ENCODE measurements at places on chromosomes 1 and 21. TPM values are rescaled to one million over a fixed set of nuclear protein-coding genes. Genes with fewer than 3 reads are reported as not detected.

DNA sequence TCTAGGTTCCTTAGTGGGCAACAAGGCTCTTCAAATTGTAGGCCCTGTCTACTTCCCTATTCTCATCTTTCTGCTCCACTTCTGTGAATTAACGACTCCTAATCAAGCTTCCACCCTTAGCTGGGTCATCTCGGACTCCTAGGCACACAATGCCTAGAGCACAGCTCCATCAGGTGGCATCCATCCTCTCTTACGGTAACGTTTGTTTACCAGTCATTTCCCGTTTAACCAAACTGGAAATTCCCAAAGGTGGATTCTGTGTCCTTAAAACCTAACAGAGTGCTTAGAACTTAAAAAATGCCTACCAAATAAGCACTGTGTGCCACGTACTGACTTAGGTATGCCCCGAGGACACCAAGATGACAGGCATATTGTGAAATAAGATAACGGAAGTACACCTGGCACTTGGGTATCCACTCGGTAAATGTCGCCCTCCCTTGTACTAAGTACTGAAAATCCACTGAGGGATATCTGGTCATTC, 1.5 kb downstream of the PARP1 start:
- H3K4me3 ChIP-seq, result peak overlapping the region; percentile 86
- peaks cover 21% of the 10 kb centered on the region for H3K4me1 ChIP-seq
- no peak for DNase-seq
- no peaks in the 10 kb centered on the region for H3K36me3 ChIP-seq

GRCh38 chr1:167165948-167166689, 54.6 kb upstream of the POU2F1 start:
- H3K4me1 ChIP-seq, result peaks cover 22% of the 10 kb centered on the region
- no peaks in the 10 kb centered on the region for H3K27me3 ChIP-seq
- H3K27ac ChIP-seq, result peak overlapping the region; percentile 26
- no peaks in the 10 kb centered on the region for H3K36me3 ChIP-seq
- peak; percentile 55 for DNase-seq

DNA sequence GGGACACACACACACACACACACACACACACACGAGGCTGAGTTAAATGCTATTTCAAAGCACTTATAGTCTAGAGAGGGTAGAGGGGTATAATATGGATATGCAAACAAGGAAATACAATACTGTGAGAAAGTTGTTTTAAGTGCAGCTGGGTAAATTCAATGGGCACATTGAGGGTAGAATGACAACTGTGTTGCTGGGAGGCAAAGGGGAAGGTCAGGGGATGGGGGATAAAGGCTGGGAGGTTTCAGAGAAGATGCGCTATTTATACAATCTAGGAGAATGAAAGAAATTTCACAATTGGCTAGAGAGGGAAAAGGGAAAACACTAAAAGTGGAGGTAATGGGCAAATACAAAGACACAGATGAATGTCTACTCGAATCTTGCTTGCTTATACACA, 19.4 kb downstream of the EXTL2 start:
- H3K27me3 ChIP-seq, result no peaks in the 10 kb centered on the region
- no peak overlapping the region for H3K27ac ChIP-seq
- no peak for DNase-seq
- H3K36me3 ChIP-seq, result no peaks in the 10 kb centered on the region

The ST6GALNAC5 gene
- 0.14 TPM for total RNA-seq

The OR10J1 gene
- total RNA-seq, result not detected

DNA sequence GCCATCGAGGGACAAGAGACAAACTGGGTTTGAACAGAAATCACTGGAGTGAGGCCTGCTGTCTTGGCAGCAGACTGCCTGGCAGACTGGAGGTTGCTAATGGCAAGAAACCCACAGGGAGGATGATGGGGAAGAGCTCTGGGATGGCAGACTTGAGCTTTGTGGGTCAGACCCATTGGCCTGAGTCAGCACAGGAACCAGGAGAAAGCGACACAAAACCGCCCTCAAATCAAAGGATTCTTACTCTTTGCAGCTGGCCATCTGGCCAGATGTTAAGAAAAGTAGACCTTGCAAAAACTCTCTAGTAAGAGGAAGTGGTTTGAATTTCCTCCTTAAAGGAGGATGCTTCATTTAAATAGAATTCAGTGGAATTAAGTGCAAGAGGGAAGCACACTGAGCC, 195.2 kb upstream of the JUN start:
- no peak overlapping the region for H3K27ac ChIP-seq
- no peak for DNase-seq
- no peaks in the 10 kb centered on the region for H3K36me3 ChIP-seq
- no peak overlapping the region for H3K4me3 ChIP-seq

- no peak overlapping the region for H3K27ac ChIP-seq
- no peaks in the 10 kb centered on the region for H3K4me1 ChIP-seq
- H3K27me3 ChIP-seq, result no peaks in the 10 kb centered on the region
Observed at GRCh38 chr1:66271904-66272254, 262.1 kb upstream of the SGIP1 start.

- H3K4me3 ChIP-seq, result no peak overlapping the region
- H3K27me3 ChIP-seq, result no peaks in the 10 kb centered on the region
- no peak for DNase-seq
- no peaks in the 10 kb centered on the region for H3K36me3 ChIP-seq
Observed at GRCh38 chr1:192010406-192010805, 147.9 kb upstream of the RGS18 start.

The ZC3H12A gene
- 4.7 TPM for total RNA-seq

Data from Caco-2 (cell line).